ENCODE measurements at places on chromosomes 1 and 21.

GRCh38 chr1:151892190-151892589 lies 17.1 kb downstream of the THEM4 start:
- DNase-seq = no peak

DNA sequence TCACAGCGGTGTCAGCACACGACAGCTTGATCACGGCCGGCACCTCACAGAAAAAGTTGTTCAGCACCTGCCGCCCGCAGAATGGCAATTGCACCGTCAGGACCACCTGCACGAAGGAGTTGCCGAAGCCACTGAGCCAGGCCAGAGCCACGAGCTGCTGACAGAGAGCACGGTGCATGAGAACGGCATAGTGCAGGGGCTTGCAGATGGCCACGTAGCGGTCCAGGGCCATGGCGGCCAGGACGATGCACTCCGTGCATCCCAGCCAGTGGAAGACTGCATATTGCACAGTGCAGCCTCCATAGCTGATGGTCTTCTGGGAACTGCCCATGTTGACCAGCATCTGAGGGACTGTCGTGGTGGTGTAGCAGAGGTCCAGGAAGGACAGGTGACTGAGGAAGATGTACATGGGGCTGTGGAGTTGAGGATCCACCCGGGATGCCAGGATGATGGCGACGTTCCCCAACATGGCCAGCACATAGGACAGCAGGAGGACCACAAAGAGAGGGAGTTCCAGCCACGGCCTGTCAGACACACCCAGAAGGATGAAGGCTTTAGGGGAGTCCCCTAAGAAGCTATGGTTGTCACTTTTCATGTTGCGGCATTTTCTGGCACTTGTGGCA lies 6.4 kb downstream of the OR2B11 start:
- no peak for DNase-seq

DNA sequence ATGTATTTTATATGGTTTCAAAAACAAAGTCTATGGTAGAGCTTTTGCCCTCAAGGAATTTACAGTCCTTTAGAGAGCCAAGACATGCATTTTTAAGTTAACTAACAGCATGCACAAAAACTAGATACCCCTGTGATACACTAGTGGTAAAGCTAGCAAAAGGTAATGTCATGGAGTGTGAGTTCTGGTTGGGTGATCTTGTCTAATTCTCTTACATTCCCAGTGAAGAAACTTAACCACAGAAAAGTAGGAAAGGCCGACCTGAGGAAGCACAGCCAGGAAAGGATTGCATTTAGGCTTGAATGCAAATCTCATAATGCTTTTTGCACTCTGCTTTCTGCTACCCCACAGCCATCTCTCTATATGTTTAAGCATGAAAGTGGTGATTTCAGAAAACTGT lies 202.2 kb downstream of the ROR1 start:
- DNase-seq = no peak

DNA sequence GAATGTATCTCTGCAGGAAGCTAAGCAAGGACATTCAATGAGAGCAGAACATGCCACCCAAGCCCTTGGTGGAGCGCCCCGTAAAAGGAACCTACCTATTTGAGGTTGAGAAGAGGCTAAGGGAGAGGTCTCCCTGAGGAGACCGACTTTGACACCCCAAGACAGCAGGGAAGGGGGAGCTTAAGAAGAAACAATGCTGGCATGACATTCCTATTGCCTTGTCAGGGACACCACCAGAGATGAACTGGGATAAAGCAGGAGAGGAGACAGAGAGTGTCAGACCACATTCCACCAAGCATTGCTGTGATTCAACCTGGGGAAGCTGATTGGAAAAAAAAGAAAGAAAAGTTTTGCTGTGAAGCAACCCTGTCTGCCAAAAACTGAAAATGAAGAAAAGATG lies 13.3 kb upstream of the S100A2 start:
- DNase-seq = no peak

- no peak for DNase-seq
Observed at GRCh38 chr1:23563755-23564374, 4.6 kb upstream of the ID3 start.

- no peak for DNase-seq
Observed at GRCh38 chr21:24127651-24128050, 1479.6 kb downstream of the MRPL39 start.

DNA sequence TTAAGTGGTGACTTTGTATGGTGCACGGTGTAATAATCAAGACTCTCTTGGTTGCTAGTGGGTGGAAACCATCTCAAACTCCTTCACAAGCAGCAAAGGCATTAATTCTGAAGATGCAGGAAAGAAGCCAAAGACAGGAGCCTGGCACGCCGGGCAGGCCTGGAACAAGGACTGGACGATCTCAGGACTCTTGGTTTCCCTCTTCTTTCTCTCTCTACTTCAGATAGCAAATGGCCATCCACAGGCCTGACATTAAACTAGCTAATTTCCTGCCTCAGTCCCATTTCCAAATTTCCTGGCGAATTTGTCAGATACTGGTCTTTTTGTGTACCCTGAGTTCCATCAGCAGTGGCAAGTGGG lies 28.2 kb downstream of the STYXL2 start:
- DNase-seq = no peak

DNA sequence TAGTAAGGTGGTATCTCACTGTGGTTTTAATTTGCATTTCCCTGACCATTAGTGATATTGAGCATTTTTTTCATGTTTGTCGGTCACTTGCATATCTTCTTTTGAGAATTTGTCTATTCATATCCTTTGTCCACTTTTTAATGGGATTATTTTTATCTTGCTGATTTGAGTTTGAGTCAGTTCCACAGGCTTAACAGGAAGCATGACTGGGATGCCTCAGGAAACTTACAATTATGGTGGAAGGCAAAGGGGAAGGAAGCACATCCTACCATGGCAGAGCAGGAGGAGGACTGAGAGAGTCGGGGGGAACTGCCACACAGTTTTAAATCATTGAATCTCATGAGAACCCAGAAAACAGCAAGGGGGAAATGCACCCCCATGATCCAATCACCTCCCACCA lies 51.1 kb downstream of the ODF2L start:
- DNase-seq = no peak

DNA sequence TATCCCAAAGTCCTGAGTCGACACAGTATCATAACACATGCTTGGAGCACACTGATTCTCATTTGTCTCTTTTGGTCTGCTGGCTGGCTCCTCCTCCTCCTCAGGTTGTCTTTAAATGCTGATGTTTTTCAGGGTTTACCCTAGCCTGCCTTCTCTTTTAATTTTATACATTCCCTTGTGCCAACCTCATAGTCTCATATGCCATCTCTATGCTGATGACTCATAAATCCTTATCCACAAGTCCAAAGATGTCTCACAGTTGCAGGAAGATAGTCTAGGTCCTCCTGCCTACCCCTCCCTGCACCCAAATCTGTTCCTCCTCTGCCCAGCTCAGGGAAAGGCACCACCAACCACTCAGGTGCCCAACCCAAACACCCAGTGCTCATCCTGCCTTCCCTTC lies 108.3 kb downstream of the SIPA1L2 start:
- no peak for DNase-seq
